CD4-positive, alpha-beta T cell treated with Interleukin-6 for 4 hours (primary cell): ENCODE measurements at places on chromosomes 5 and 9.

DNA sequence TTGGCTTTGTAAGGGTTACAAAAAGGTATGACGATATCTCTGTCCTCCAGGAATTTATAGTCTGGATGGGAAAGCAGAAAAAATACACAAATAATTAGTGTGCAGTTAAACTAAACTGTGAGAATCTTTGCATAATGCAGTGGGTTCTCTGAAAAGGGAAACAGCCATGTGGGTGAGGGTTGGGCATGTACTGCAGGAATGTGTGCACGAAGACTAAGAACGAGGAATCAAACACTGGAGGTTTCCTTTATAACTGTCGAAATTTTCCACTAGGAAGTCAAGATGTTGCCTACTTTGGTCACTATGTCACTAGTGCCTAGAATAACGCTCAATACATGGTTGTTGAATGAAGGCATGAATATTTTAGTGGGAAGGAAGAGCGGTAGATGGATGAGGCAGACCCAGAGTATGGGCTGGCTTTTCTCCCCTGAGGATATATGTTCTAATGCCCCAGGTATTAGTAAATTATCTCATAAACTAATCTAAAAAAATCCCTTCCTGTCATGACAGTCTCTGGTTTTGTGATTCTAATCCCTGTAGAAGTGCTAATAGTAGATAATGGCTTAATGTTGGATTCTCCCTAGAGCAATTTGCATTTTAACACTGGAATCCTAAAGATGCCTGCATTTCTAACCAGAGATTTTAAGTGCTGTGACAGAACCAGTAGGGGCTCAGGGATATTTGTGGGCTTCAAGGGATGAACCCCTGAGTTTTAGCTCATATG is 227.3 kb downstream of the NMUR2 start:
- no peak for DNase-seq

DNA sequence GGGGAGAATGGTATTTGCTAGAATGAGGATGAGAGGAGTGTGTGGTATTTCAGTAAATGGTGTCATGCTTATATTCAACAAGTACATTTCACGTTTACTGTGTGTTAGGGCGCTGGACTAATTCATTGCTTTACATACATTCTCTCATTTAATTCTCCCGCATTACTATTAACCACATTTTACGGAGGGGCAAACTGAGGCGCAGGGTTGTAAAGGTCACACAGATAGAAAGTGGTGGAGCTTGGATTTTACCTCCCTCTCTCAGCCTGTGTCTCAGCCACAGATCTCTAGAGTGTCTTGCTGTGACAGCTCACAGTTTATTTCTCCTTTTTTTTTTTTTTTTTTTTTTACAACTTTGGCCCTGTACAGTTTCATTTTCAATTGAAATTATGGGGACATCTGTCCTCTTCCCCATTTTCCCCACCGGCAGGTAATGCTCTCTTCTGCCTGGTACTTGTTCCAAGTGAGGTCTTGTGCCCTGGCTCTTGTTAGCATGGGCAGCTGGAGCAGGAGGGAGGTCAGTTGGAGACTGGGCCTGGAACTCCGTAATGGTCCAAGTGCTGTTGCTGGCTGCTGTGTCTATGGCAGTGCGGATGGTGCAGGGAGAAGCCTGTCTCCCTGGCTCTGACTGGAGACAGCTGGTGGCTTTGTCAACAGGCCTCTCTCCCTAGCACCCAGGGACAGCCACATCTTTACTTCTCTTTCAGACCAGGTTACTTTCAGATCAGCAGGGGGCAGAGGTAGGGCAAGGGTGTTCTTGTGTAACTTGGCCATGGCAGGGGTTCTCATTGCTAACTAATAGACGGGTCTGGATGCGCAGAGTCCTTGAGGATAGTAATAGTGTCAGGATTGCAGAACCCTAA is 20.5 kb upstream of the NDST1 start:
- DNase-seq, result no peak

GRCh38 chr9:106637486-106637885 is 225.5 kb upstream of the ZNF462 start:
- no peak for DNase-seq

DNA sequence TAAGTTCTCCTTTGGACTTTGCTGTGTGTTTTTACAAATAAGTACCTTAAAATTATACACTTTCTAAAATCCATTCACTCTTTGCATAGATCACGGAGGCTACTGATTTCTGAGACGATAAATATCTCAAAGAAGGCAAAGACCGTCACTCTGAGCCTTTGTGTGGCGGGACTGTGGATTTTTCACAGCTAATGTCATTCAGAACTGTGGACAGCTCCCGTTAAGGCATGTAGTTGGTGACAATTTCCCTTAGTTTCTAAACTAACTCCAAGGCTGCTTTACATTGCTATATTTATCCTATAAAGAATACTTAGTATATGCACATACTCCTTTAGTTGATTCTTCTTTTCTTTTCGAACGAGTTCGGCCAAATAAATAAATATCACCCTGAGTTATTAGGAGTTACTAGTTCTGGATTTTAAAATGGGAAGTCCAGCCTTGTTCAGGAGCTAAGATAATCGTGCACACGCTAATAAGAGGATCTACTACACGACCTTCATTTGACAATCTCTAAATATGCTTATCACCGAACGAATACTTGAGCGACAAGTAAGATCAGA is 1.8 kb downstream of the HCN1 start:
- no peak for DNase-seq

- DNase-seq, result no peak
Observed at GRCh38 chr9:68851657-68852056, 146.6 kb downstream of the PIP5K1B start.

DNA sequence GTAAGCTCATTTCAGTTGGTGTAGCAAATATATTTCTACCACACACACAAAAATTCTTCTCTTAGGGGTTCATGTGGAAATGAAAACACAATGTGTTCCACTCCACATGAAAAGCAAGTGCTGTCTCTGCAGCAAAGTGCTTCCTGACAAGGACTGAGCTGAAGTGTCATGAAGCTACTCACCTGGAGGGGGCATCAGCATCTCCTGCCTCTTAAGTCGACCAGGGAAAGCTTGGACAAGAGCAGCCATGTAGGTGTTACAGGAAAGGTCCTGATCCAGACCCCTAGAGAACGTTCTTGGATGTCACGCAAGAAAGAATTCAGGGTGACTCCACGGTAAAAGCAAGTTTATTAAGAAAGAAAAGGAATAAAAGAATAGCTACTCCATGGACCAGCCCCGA is 62.8 kb downstream of the SV2C start:
- no peak for DNase-seq

GRCh38 chr5:143629871-143630659 is 181.9 kb upstream of the HMHB1 start:
- DNase-seq, result no peak

GRCh38 chr5:3142261-3143027 is 391.0 kb upstream of the IRX2 start:
- DNase-seq, result no peak

- DNase-seq, result no peak
Observed at GRCh38 chr5:130729541-130729940, 435.5 kb downstream of the HINT1 start.

DNA sequence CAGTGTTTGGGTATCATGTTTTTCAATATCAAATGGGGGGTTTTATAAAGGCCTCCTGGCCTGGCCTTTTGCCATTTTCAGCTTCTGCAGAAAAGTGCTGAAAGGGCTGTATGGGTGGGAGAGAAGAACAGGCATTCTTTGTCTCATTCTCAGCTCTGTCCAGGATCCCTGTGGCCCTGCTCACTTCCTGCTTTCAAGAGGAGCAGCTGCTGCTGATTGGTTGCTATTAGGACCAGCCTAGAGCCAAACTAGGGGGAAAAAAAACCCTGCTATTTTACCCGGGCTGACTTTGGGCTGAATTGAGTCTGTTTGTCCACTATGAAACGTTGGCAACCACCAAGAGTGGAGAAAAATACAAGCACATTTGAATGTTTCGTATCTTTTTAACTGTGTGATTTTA is 117.1 kb downstream of the CMYA5 start:
- DNase-seq, result no peak

- no peak for DNase-seq
Observed at GRCh38 chr5:173623296-173623771, 6.9 kb upstream of the BOD1 start.

GRCh38 chr5:139881143-139881733 is 85.6 kb downstream of the PSD2 start:
- DNase-seq, result no peak

- DNase-seq, result no peak
Observed at GRCh38 chr9:112786829-112787520, 36.4 kb downstream of the SNX30 start.

GRCh38 chr9:109311286-109311685 is 9.6 kb downstream of the EPB41L4B start:
- DNase-seq, result no peak

DNA sequence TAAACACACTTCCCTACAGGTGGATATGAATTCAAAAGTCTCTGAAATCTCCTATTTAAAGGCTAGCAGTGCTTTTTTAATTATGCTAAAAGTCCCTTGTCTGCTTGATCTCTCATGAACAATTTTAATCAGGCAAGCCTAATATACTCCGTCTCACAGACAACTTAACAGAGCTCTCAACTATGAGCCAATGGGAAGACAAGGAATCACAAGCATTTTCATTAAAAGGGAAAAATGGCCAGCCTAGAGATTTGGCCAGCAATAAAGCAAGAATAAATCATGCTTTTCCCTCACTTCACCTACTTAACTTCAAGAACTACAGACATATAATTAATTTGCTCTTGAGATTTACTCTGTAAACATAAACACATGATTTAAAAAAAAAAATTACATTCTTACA is 78.0 kb downstream of the RFX3 start:
- no peak for DNase-seq

GRCh38 chr5:154652746-154653417 is 102.3 kb upstream of the LARP1 start:
- no peak for DNase-seq

GRCh38 chr5:5783021-5783420 is 360.5 kb downstream of the ICE1 start:
- DNase-seq, result no peak

DNA sequence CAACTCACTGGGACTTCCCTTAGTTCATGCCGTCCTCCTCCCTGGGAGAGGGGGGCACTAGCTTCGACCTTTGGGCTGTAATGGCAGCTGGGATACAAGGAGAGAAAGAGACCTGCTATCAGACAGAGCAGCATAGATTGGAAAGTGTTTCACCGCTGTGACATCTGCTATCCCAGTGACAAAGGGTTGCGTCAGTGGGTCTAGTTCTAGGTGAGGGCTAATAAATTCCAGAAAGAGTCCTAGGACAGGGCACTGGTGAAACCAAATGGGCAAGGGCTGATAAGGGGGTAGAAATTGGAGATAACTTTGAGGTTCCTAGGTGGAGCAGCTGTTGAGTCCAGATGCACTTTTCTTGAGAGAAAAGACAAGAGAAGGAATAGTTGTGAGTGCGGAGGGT is 62.5 kb downstream of the RASGRF2 start:
- DNase-seq, result no peak

GRCh38 chr9:114008667-114009410 is 69.3 kb downstream of the AMBP start:
- DNase-seq, result no peak

GRCh38 chr9:33233626-33234342 is 6.2 kb upstream of the SPINK4 start:
- no peak for DNase-seq

- DNase-seq, result no peak
Observed at GRCh38 chr5:108720391-108720790, 27.3 kb upstream of the FER start.

GRCh38 chr5:65768723-65769346 is 46.8 kb downstream of the NLN start:
- no peak for DNase-seq

DNA sequence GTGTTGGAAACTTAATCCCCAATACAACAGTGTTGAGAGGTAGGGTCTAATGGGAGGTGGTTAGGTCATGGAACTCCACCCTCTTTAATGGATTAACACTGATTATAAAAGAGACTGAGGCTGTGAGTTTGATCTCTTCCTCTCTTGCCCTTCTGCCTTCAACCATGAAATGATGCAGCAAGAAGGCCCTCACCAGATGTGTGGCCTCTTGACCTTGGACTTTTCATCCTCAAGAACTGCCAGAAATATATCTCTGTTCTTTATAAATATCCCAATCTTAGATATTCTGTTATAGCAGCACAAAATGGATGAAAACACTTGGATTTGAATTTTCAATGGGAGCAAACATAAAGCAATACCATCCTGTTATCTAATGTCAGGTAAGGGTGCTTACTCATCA is 67.6 kb downstream of the NMUR2 start:
- no peak for DNase-seq

- no peak for DNase-seq
Observed at GRCh38 chr9:78963911-78964310, 607.9 kb upstream of the TLE4 start.

DNA sequence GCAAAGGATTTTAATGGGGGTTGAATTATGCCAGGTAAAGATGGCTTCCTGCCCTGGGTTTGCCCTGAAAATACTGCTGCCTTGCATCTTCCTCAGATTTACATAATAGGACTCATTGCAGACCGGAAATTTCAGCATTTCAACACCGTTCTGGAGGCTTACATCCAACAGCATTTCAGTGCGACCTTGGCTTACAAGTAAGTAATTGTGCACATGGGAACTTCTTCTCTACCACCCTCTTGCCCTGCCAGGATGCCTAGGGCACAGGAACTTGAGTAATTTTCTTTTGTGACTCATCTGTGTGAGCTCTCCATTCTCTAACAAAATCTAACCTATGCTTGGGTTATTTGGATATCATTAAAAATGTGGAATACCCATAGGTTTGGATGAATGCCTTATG is 80.2 kb downstream of the DOCK2 start:
- DNase-seq, result no peak

GRCh38 chr9:119736491-119737454 is 367.5 kb upstream of the BRINP1 start:
- DNase-seq, result no peak

DNA sequence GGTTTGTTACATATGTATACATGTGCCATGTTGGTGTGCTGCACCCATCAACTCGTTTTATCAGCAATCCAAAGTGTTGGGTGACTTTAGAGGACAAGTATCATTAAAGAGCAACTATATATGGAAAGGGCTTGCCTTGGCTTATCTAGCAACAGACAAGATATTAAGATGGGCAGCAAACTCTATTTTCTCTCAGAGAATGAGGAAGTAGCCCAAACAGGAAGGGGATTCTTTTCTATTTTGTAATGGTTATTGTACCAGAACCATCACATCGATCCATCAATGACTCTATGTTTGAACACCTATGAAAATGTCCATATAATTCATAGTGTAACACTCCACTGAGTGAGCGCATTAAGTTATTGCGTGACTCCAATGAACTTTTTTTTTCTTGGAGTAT is 260.1 kb upstream of the SLC24A2 start:
- no peak for DNase-seq

DNA sequence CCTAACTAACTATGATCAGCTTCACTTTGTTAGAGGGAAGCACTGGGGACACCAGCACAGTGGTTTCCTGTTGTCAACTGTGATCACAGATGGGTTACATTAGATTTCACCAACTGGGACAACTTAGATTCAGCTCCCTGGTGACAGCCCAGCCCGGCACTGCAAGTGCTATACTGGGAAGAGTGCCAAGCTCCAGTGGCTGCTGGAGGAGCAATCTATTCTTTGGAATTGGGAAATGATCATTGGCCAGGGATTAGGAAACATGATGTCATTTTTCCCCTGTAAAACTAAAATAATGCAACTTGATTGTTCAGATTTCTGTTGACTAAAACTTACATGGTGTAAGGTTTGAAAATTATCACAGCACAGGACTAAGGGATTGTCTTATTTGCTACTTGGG is 33.2 kb downstream of the PTGR1 start:
- no peak for DNase-seq

- no peak for DNase-seq
Observed at GRCh38 chr5:175579742-175580432, 78.0 kb upstream of the HRH2 start.

GRCh38 chr5:19855931-19856330 is 132.1 kb downstream of the CDH18 start:
- DNase-seq, result no peak
